Mammary microvascular endothelial cell (primary cell): ENCODE measurements at places on chromosomes 5 and 9. TPM values are rescaled to one million over a fixed set of nuclear protein-coding genes. Genes with fewer than 3 reads are reported as not detected.

DAPK1 gene
- 13.8 and 18.7 TPM in 2 replicates for total RNA-seq

ROR2 gene
- total RNA-seq, result 0.15 TPM in 1 of 2 replicates, not detected in the other

TAF11L6 gene
- total RNA-seq, result not detected in 2 replicates

GRIA1 gene
- total RNA-seq, result not detected in 2 replicates

GAPT gene
- not detected in 2 replicates for total RNA-seq

SLC36A1 gene
- 9.0 and 10.1 TPM in 2 replicates for total RNA-seq

PCDHGC4 gene
- 0.20 and 0.44 TPM in 2 replicates for total RNA-seq

DAB2IP gene
- 20.6 and 25.3 TPM in 2 replicates for total RNA-seq

C9orf152 gene
- not detected in 2 replicates for total RNA-seq
